ENCODE measurements at places on chromosomes 12 and 14. TPM values are rescaled to one million over a fixed set of nuclear protein-coding genes. Genes with fewer than 3 reads are reported as not detected.

DNA sequence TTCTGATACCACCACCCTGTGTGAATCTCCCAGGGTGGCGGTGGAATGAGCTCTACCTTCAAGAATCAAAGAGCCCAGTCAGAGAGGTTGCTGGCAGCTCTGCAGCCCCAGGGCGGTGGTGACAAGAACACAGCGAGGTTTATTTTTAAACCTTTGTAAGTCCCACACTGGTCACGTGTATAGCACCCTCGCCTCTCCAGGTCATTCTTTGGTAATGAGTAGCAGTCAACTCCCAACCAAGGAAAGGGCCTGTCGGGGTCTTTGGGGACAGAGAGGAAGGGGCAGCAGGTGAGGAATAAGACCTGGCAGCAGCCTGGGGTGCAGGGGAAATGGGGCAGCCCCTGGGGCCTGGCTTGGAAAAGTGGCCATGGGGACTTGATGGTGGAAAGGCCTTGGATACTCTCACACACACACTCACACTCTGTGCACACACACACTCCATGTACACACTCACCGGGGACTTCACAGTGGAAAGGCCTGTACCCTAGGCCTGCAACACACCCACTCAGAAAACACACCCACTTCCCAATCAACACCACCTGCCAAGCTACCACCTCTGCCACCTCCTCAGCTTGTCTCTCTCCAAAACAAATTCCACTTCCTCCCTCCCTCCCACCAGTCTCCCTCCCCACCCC lies 178.6 kb downstream of the DPF3 start:
- no peak overlapping the region for H3K27ac ChIP-seq
- no peak for DNase-seq
- no peak overlapping the region for H3K4me3 ChIP-seq
- H3K36me3 ChIP-seq: no peaks in the 10 kb centered on the region

- no peak overlapping the region for H3K27ac ChIP-seq
- no peaks in the 10 kb centered on the region for H3K4me1 ChIP-seq
- no peaks in the 10 kb centered on the region for H3K36me3 ChIP-seq
- no peak overlapping the region for H3K4me3 ChIP-seq
- no peak for DNase-seq
These were observed 62.8 kb upstream of the GPATCH2L start for GRCh38 chr14:76088771-76089571.

- DNase-seq: peak; percentile 20
- no peaks in the 10 kb centered on the region for H3K36me3 ChIP-seq
- H3K4me1 ChIP-seq: peaks cover 4% of the 10 kb centered on the region
- H3K4me3 ChIP-seq: no peak overlapping the region
- H3K27ac ChIP-seq: no peak overlapping the region
These were observed 10.7 kb downstream of the MOAP1 start for GRCh38 chr14:93173943-93174395.

DNA sequence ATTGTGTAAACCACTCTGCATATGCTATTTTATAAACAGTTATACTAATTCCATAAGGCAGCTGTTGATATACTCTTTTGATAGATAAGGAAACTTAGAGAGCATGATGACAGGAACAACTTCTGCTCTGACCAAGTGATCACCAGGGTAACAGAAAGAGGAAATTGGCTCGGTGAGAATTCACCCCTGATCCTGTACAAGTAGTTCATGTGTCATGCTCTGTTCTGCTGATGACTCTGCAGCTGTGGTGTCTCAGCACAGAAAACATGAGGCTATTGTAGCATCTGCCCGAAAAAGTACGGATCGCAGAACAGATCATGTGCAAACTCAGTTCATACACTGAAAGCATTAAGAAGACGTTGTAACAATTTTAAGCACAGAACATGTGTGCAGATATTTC lies 345.0 kb downstream of the LRIG3 start:
- H3K4me3 ChIP-seq: no peak overlapping the region
- DNase-seq: peak; percentile 34
- H3K27me3 ChIP-seq: no peaks in the 10 kb centered on the region
- H3K27ac ChIP-seq: no peak overlapping the region
- peaks cover 2% of the 10 kb centered on the region for H3K4me1 ChIP-seq

DNA sequence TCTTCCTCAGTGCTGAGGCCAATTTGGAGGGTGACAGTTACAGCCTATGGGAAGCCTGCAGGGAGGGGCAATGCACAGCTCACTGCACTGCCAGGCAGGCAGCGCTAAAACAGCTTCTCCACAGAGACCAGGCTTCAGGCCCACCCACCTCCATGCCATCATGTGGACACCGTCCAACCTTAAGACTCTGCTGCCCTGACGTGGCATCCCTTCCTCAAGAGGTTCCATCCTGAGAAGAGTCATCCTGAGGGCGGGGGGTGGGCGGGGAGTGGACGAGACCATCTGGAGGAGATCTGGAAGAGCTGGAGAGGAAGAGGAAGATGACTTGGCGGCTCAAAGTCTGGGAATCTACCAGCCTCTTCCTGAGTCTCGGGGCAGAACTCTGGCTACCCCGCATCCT lies 8.4 kb upstream of the ACVRL1 start:
- H3K27ac ChIP-seq: no peak overlapping the region
- no peaks in the 10 kb centered on the region for H3K27me3 ChIP-seq
- no peaks in the 10 kb centered on the region for H3K36me3 ChIP-seq
- H3K4me1 ChIP-seq: no peaks in the 10 kb centered on the region
- H3K4me3 ChIP-seq: no peak overlapping the region

DNA sequence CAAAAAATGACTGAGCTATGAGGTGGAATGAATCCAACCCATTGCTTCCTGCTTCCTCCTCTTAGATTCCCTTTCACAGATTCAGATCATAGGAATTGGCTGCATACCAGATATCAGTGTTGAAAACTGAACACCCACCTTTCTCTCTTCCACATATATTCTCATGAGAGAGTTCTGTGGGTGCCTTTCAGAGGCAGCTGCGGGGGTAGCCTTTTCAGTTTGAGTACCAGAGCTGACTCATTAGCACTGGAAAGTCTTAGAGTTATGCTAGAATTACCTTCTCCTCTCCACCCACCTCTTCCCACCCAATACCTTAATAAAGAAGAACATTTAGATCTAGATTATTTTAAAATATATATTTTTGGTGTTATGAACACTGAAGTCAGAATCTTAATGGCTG lies 495.4 kb upstream of the SEL1L start:
- no peak overlapping the region for H3K27ac ChIP-seq
- DNase-seq: no peak
- H3K27me3 ChIP-seq: no peaks in the 10 kb centered on the region
- no peaks in the 10 kb centered on the region for H3K36me3 ChIP-seq
- no peak overlapping the region for H3K4me3 ChIP-seq

GRCh38 chr14:77991128-77991772 lies 178.9 kb upstream of the NRXN3 start:
- H3K4me1 ChIP-seq: no peaks in the 10 kb centered on the region
- no peak overlapping the region for H3K4me3 ChIP-seq
- no peaks in the 10 kb centered on the region for H3K27me3 ChIP-seq

GRCh38 chr14:67735336-67736147 lies 33.9 kb downstream of the RDH12 start:
- no peak overlapping the region for H3K27ac ChIP-seq
- DNase-seq: no peak
- no peak overlapping the region for H3K4me3 ChIP-seq
- H3K27me3 ChIP-seq: no peaks in the 10 kb centered on the region
- no peaks in the 10 kb centered on the region for H3K36me3 ChIP-seq
- H3K4me1 ChIP-seq: peaks cover 14% of the 10 kb centered on the region

GRCh38 chr12:93857279-93857938 lies 180.2 kb downstream of the CRADD start:
- no peaks in the 10 kb centered on the region for H3K27me3 ChIP-seq
- no peak overlapping the region for H3K4me3 ChIP-seq
- no peaks in the 10 kb centered on the region for H3K36me3 ChIP-seq
- DNase-seq: peak; percentile 49

DNA sequence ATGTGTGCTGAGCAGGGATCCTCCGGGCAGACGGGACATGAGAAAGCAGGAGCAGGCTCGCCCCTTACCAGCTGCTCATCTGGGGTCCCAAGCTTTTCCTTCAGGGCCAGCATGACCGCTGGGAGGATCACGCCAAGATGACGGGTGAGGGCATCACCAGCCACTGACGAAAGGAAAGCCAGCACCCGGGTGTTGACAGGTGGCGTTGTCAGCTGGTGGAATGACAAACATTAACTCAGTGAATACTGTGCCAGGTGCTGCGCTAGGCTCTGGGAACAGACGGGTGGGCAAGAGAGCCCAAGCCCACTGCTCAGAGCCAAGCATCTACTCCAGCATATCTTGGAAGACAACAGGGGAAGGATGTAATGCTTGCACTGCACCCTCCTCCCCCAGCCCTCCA lies 21.3 kb upstream of the RAB35 start:
- H3K4me1 ChIP-seq: peaks cover 17% of the 10 kb centered on the region
- DNase-seq: no peak
- peaks cover 90% of the 10 kb centered on the region for H3K36me3 ChIP-seq
- no peak overlapping the region for H3K27ac ChIP-seq
- no peak overlapping the region for H3K4me3 ChIP-seq

Gene ALX1
- total RNA-seq: not detected

Gene AQP2
- not detected for total RNA-seq

Gene LMNTD1
- total RNA-seq: not detected

Gene TSHR
- total RNA-seq: not detected

Gene DIO3
- 4.9 TPM for total RNA-seq

Gene PUS1
- total RNA-seq: 74.0 TPM

All from PC-3 (cell line).